Neural progenitor cell (in vitro differentiated cells): ENCODE measurements at places on chromosomes 11 and 22.

GRCh38 chr22:29639096-29639495 is 35.7 kb downstream of the NF2 start:
- DNase-seq, result no peak

- DNase-seq, result no peak
Observed at GRCh38 chr11:112942966-112943643, 18.1 kb upstream of the NCAM1 start.

GRCh38 chr11:66546368-66546965 is at the start of gene ACTN3:
Gene ACTN3, plus strand, starts transcription at chr11:66546903. Its CDS starts 35 bp downstream, at chr11:66546938.
- peak; percentile 88 for DNase-seq

DNA sequence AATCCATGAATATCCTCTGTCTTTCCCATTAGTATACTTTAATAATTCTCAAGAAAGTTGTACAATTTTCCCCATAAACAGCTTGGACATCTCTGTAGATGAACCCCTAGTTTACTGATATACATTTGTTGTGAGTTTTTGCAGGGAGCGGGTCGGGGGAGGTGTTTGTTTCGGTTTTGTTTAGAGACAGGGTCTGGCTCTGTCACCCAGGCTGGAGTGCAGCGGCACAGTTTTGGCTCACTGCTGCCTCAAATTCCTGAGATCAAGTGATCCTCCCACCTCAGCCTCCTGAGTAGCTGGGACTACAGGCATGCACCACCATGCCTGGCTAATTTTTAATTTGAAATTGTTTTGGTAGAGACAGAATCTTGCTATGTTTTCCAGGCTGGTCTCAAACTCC is 57.6 kb downstream of the IGLL5 start:
- no peak for DNase-seq

GRCh38 chr11:120985718-120986569 is 38.0 kb upstream of the TBCEL start:
- DNase-seq, result peak; percentile 85

- peak; percentile 51 for DNase-seq
Observed at GRCh38 chr11:107756553-107756952, 44.7 kb upstream of the SLN start.

GRCh38 chr11:17230867-17231851 is 23.4 kb upstream of the PIK3C2A start:
- no peak for DNase-seq

GRCh38 chr11:20021212-20021611 is 139.1 kb downstream of the DBX1 start:
- DNase-seq, result no peak
